ENCODE measurements at places on chromosomes 11 and 22.

GRCh38 chr11:61963016-61963281 lies 4.5 kb downstream of the FTH1 start:
- DNase-seq, result no peak

- no peak for DNase-seq
These were observed 120.5 kb downstream of the HIPK3 start for GRCh38 chr11:33377412-33378370.

DNA sequence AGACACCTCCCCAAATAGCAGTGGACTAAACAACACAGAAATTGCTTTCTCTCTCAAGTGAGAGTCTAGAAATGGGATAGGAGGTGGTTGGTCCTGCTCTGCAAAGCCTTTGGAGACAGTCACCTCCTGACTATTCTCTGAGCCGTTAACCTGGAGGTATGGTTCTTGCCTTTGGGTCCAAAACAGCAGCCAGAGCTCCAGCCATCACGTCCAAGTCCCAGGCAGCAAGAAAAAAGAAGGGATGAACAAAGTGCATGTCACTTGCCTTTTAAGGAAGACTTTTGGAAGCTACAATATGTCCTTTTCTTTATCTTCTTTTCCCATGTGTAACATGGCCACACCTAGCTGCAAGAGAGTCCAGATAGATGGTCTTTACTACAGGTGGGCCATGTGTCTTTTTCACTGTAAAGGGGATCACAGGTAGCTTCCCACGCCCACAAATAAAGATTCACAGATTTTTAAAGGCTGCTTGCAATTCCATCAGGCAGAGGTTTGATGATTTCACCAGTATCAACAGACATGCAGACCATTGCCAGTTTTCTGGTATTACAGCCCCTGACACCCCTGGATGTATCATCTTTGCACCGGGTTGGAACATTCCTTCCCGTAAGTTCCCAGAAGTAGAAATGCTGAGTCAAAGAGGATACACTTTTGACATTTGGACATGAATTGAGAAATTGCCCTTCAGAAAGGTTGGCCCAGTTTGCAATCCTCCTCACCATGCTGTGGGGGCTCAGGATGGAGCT lies 66.0 kb downstream of the MYEOV start:
- DNase-seq, result no peak

- DNase-seq, result no peak
These were observed 60.5 kb upstream of the KCNQ1OT1 start for GRCh38 chr11:2760196-2760871.

DNA sequence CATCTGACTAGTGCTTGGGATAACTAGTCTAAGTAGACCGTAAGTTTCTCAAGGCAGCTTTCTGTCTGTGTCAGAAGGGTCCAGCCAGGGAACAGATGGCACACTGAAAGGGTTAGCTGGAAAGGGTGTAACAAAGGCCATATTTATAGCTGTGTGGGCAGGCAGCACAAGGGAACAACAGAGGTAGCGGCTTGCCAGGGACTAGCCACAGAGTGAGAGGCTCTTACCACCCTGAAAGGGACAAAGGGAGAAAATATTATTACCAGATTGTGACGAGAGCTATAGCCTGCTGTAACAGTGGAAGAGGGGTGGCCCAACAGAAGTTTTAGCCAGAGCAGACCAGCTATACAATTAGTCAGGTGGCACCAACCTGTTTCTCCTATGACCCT lies 129.4 kb downstream of the CCDC34 start:
- DNase-seq, result no peak

- no peak for DNase-seq
These were observed 2.3 kb downstream of the LSP1 start for GRCh38 chr11:1854949-1855885.

DNA sequence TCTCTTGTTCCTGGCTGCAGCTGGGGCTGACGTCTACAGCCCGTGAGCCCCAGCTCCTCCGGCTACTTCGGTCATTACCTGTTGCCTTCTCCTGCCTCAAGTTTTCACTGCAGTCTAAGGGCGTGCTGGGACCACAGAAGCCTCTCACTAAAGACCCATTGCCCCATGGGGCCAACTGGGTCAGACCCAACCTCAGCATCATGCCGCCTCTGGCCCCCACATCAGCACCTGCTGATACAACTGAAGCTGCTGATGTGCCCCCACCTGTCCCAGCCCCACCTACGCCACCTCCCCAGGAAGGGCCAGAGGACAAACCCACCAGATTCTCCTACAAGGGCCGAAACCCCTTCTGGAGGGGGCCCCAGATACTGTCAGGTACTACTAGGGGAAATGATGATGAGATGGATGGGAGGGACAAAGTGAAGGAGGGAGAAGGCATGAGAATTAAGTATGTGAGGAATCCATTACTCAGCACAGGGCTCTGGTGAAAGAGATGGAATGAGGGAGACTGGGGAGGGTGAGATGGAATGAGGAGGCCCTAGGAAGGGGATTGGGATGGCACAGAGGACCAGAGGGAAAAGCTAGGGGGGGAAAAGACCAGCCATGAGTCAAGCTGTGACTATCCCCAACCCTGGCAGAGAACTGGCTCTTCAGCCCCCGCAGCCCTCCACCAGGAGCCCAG lies 5.1 kb downstream of the C11orf42 start:
- DNase-seq, result no peak

DNA sequence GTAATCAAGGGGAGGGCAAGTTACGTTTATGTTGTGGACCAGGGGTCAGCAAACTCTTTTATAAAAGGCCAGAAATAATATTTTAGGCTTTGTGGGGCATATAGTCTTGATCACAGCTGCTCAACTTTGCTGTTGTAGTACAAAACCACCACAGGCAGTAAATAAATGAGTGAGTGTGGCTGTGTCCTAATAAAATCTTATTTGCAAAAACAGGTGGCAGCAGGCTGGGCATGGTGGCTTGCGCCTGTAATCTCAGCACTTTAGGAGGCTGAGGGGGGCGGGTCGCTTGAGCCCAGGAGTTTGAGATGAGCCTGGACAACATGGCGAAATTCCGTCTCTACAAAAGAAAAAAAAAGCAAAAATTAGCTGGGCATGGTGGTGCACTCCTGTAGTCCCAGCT lies 57.9 kb upstream of the NUP160 start:
- DNase-seq, result no peak

DNA sequence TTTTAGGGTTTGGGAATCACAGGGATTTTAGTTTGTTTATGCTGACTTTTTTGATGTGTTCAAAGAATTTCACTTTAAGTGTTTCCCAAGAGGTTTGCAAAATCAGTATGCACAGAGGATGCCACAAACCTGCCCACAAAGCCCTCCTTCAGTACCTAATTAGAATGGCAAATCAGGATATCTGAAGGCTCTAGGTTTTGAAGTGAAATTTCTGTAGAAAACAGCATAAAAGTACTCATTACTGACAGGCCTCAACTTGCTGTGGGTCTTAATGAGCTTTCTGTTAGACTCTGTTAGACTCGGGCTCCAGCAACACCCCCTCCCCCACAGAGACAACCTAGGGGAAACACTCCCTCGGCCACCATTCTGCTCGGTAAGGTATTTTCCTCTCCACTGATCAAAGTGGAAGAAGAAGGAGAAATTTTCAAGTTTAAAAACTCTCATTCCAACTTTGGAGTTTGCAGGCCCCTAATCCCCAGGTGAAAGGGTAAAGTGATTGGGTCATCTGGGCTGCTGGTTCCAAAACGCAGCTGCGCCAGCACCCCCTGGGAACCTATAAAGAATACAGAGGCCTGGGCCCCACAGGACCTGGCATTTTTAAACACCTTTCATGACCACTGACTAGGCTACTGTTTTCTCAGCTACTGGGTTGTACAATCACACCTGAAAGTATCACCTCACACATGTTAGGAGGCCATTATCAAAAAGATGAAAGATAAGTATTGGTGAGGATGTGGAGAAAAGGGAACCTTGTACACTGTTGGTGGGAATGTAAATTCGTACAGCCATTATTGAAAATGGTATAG lies 67.5 kb downstream of the PLEKHA7 start:
- DNase-seq, result no peak
